NCI-H774 (cell line): ENCODE measurements at places on chromosomes 6 and 20.

DNA sequence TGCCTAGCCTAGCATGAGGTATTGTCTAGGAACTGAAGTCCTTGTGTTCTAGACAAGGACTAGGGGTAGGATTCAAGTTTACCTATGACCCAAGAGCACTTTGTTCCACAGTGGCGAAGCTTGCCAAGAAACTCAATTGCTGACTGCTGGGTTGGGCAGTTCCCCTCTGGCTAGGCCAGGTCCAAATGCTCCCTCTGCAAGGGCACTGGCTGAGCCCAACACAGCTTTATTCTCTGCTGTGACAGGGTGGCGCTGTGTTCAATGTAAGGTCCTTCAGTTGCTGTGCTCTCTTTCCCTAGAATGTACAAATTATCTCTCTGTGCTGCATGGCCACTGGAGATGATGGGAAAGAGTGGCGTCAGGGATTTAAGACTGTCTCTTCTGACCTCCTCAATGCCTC is 950.8 kb downstream of the HACE1 start:
- DNase-seq = no peak

- DNase-seq = no peak
Measured at GRCh38 chr6:5726976-5727718, 279.6 kb downstream of the NRN1 start.

- peak; percentile 73 for DNase-seq
Measured at GRCh38 chr6:103783329-103783728, 1076.4 kb downstream of the HACE1 start.

GRCh38 chr6:13505345-13505734 is 17.9 kb upstream of the GFOD1 start:
- no peak for DNase-seq

- DNase-seq = no peak
Measured at GRCh38 chr20:40189621-40190020, 499.4 kb downstream of the MAFB start.

GRCh38 chr20:64220891-64221527 is 34.5 kb upstream of the PCMTD2 start:
- DNase-seq = no peak

- DNase-seq = no peak
Measured at GRCh38 chr6:34529665-34530327, 26.3 kb downstream of the SPDEF start.

DNA sequence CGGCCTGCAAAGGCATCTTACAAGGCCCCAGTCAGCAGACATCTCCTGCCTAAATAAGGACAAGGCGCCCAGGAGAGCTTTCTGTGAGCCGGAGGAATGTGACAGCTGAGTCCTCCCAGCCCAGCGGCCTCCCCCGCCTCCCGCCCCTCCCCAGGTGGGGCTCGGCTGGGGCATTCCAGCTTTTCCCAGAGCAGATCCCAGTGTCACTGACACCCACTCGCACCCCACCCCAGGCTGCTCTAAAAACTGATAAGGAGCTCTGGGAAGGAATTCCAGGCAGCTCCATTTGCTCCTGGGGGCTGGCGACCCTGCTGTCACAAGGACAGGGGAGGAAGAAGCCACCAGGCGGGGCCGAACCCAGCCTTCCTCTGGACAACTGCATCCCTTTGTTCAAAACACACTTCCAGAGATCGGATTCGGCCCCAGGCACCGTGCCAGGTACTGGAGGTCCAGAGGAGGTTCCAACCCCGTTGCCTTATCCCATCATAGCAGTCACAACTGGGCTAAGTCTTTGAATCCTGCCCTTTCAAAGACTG is 49.7 kb downstream of the JPH2 start:
- DNase-seq = no peak

DNA sequence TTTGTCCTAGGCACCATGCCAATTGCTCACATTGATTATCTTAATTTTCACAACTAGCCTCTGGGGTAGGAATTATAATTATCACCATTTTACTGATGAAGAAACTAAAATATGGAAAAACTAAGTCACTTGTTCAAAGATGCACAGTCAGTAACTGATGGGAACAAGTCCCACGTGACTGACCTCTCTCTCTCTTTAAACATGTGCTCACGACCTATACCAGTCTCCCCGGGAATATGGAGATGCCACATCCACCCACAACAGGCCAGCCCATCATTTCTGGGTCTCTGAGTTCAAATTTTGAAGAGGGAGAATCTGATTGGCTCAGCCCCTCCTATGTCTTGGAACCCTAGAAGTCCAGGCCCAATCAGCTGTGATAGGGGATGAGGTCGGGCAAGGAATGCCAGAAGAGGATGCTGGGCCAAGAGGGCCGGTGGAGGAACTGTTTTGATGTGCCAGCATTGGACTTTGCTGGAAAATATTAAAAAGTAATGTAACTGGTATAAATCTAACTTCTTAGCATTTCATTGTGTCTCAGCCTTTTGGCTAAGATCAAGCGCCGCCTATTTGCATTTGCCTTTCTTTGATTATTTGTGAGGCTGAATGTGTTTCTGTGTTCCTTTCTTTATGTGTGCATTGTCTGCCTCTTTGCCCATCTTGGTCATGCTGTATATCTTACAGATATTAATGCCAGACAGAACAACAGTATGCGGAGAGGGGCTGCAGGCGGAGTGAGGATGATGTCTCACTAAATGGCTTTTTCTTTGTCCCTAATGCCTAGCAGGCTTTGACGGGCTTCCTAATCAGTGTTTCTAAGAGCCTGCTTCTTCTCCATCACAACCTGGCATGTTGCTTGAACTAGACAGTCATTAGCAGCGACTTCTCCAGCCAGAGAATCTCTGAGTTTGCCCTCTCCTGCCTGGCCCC is 126.6 kb downstream of the VEGFA start:
- no peak for DNase-seq

DNA sequence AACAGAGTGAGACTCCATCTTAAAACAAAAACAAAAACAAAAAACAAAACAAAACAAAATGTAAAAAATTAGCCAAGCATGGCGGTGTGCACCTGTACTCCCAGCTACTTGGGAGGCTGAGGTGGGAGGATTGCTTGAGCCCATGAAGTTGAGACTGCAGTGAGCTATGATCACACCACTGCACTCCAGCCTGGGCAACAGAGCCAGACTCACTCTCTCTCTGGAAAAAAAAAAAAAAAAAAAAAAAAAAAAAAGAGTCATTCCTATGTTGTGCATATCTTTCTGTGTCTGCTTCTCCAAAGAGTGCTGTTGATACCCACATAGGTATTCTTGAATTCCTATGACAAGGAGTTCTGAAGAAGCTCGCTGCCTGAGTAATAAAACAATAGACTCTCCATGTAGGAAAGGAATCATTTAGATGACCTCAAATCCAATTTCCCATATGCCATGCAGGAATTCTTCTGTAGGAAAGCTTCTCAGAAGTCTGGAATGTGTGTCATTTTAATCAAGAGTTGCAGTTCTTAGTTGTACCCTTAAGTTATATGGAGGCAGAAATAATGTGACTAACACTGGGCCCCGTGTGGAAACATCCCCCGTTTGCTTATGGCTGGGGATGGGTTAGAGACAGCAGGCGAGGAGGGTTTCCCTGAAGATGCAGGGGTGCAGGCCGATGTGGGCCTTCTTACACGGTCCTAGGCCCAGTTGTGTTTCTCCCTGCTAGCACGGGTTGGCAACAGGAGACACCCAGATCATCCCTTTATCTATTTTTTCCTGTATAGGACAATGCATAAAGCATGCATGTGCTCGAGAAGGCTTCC is 79.4 kb downstream of the ZDHHC14 start:
- no peak for DNase-seq

DNA sequence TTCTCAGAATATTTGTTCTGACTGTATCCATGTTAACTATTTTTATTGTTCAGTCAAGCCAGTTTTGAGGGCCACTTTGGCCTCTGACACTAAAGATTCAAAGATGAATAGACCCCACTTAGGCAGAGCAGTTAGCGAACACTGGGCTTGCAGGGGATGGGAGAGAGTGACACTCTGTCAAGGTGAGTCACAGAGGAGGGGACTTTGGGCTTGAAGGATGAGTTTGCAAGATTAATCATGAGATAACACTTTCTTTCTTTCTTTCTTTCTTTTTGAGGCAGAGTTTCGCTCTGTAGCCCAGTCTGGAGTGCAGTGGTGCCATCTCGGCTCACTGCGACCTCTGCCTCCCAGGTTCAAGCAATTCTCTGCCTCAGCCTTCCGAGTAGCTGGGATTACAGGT is 46.4 kb downstream of the SPATA2 start:
- DNase-seq = no peak

DNA sequence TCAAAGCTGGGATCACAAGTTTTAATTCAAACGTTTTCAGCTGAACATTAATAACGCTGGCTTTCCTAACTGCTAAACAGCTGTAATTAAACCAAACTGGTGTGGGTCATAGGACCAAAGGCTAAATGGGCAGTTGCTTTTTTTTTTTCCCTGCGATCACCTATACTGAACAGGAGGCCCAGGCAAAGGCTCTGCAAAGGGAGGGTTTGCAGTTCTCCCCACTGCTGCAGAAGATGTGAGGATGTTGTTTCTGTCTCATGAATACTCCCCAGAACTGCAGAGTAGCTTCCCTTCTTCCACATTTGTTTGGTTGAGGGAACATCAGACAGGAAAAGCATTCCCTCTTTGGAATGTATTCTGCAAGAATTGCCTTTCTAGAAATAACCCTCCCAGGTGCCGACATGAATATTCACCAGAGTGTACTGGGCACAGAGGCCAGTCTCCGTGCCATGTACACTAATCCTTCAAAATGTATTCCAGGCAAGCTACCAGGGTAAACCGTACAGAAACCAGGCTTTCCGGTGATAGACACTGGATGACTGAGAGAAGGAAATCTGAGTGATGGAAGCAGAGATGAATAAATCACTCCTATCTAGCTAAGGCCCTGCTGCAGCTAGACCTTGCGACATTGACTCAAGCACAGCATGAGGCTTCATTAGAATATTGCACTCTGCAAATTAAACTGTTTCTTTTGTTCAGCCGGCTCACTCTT is 370.1 kb downstream of the BTBD9 start:
- DNase-seq = no peak

GRCh38 chr6:2396846-2397630 is 151.6 kb upstream of the GMDS start:
- DNase-seq = peak; percentile 40

DNA sequence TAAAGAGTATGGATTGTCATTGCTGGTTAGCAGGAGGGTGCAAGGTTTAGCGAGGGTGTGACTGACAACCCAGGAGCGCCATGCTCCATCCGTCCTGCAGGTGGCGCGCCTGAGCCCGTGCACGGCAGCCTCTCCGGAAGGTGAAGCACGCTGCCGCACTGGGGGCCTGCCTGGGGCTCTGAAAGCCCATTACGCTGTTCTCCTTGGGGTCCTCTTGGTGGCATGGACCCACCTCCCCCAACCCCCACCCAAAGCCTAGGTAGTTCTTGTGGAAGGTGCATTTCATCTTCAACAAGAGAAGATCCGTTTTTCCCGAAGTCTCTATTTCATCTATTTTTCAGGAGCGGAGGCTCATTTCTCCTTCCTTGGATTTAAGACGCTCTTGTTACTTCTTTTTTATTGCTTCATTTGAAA is 197.4 kb upstream of the KCNG1 start:
- no peak for DNase-seq

- peak; percentile 38 for DNase-seq
Measured at GRCh38 chr6:156779206-156780094, 2.3 kb downstream of the ARID1B start.

GRCh38 chr6:17884498-17885478 is 102.6 kb downstream of the KIF13A start:
- DNase-seq = no peak

- no peak for DNase-seq
Measured at GRCh38 chr6:15249371-15250019, 3.6 kb downstream of the JARID2 start.

GRCh38 chr6:83696674-83697073 is 12.2 kb downstream of the SNAP91 start:
- no peak for DNase-seq

DNA sequence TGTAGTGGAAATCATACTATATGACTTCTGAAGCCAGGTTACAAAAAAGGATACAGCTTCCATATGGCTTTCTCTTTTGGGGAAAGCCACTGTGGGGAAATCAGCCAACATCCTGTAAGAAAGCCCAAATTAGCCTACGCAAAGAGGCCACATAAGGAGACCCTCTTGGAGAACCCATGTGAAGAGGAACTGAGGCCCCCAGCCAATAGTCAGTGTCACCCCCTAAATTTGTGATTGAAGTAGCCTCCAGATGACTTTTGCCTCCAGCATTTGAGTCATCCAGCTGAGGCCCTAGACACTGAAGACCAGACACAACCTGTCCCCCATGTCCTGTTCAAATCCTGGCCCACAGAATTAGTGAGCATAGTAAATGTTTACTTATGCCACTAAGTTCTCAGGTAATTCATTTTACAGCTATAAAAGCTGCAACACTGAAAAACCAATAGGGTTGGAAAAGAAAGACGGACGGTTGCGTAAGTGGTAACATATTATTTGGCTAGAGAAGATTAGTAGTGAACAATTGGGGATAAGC is 60.4 kb downstream of the HMGCLL1 start:
- DNase-seq = no peak

DNA sequence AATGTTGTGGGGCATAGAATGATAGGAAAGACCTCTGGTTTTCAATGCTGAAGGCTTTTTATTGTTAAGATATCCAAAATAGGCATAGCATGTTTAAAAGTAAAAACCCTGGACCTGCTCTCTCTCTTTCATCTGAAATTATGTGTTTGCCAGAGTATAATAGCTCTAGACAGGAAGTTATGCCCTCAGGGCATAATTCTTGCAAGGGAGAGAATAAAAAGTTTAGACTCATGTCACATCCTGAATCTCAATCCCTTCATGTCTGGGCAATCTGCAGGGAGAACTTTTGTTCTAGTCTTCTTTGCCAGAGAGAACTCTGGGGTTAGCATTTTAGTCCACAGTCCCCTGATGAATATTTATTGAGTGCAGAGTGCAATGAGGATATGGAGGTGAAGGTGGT is 297.3 kb upstream of the FLRT3 start:
- DNase-seq = no peak

GRCh38 chr6:34664256-34664971 is 32.2 kb downstream of the ILRUN start:
- no peak for DNase-seq

DNA sequence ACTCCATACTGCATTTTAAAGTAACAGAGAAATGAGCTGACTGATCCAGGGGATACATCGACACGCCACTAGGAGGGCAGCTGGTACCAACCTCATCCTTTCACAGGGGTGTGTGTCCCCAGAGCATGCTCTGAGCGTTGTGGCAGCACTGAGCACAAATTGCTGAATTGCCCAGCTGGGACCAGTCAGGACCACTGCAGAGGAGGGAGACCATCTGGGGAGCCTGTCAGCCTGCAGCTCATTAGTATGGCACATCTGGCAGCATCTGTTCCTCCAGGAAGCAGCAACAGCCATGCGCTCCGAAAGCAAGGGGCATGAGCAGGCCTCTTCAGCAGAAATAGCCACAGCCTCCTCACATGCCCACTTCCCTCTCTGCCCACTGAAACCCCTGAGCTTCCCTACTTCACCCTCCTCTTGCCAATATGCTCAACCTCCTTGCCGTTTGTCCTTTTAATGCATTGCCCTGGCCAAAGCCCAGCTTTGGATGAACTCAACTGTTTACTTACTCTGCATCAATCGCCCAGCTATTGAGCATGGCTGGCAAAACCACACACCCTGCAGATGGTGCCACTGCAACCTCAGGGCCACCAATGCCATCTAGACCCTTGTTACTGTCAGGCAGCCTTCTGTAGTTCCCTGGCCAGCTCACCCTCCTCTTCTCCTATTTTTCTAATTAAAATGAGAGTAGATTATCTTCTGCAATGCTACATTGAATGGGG is 77.6 kb upstream of the NEDD9 start:
- no peak for DNase-seq
